ENCODE measurements at places on chromosomes 12 and 14.

DNA sequence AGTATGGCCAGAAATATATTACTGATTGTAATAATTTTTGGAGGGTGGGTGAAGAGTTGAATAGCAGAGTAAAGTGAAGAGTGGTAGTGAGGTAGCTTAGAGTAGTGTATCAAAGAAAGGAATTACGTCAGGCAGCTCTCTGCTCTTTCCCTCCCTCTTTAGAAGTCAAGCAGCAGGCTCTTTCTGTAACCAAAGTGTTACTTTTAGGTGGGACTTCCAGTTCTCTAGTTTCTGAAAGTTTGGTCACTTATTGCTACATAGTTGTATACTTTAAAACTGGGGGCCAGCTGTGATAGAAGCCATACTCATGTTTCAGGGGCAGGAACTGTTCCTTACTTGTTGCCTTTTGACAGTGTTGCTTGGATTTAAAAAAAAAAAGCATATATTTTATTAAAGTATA lies 30.6 kb downstream of the ATF7IP start:
- DNase-seq: no peak

GRCh38 chr14:29926228-29926627 lies 1.4 kb downstream of the PRKD1 start:
- DNase-seq: peak; percentile 7

DNA sequence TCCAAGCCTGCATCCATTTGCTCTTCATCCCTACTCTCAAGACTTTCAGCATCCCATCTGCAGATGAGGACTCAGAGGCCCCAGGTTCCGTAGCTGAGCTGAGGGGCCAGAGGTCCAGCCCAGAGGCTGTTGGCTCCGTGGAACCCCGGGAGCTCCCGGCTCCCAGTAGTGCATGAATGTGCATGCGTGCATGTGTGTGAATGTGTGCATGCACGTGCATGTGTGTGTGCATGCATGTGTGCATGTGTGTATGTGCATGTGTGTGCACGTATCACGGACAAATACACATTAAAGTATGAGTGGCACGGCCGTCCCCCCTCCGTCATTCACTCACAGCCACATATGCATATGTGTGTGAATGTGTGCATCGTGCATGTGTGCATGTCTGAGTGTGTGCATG lies 149.9 kb downstream of the KIF26A start:
- DNase-seq: no peak

DNA sequence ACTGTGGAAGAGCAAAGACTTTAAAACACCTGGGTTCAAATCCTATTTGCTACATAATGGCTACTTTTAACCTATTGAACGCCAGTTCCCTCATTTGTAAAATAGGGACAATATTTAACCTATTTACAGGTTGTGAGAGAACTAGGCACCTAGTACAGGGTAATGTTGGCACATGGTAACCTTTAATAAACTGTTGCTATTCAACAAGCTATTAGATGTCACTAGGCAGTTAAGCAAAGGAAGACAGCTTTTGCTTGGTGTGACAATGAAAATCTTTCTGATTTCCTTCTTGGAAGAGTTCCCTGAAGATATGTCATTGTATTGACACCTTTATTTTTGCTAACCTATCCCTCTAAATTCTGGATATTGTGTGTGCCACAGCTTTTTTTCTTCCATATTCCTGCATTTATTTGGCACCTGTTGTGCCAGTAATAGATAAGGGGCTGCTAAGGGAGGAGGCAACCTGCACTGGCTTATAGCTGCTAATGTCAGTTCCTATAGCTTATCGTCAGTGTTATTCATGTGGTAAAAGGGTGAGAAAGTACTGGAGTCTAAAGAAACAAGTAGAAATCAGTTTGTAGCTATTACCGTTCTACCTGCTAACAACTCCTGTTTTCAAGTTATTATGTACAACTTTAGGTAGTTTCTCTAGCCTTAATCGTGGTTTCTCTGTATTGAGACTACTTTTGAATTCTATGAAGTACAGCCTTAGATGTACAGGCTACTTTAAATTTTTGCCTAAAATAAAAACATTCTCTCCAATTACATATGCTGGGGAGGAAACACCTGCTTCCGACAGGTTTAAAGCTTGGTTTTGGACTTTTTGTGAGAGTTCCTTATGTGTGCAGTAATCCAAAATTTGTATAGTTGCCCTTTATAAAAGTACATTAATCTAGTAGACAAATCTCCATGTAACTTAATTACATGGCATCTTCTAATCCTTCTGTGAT lies 24.3 kb downstream of the HIF1A start:
- DNase-seq: no peak

DNA sequence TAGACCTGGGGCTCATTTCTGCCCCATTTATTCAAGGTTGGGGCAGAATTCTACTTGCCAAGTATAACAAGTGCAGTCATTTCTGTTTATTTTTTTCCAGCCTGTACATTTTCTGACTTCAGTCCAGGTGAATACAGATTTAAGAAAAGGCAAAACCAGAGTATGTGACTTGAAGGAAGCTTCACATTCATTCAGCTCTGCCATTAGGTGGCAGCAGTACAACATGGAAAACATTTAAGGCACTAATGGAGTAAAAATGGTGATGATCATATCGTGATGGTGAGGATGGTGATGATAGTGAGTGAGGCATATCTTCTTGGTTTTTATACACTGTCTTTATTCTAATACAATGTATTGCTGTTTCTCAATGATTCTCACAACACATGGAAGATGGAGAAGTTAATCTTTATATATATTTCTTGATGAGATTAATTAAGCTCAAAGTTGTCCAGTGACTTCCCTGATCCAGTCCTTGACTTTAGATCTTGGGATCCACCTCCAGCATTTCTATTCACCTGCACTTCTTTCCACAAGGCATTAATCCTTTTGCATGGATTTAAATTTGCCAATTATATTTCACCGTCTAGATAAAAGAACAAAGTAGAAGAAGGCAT lies 176.7 kb upstream of the SEL1L start:
- peak; percentile 28 for DNase-seq

- no peak for DNase-seq
Observed at GRCh38 chr12:1201886-1202285, 210.9 kb downstream of the ERC1 start.

- no peak for DNase-seq
Observed at GRCh38 chr12:120455302-120455701, 9.1 kb downstream of the GATC start.

DNA sequence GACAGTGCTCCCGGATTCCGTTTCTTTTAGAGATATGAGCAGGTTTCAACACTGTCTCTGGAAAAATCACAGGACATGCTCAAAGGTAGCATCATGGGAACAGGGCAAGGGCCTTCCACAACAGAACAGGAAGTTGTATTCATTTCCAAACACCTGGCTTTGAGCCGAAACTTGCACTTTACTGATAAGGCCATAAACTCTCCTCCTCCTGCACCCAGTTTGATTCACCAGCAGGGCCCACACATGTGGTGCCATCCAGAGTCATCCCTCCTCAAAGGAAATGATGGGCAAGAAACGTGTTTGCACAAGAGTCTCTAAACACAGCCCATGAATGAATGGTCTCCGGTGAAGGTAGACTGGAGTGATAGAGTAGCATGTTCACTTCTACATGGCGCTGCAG lies 268.4 kb upstream of the FKBP4 start:
- no peak for DNase-seq

DNA sequence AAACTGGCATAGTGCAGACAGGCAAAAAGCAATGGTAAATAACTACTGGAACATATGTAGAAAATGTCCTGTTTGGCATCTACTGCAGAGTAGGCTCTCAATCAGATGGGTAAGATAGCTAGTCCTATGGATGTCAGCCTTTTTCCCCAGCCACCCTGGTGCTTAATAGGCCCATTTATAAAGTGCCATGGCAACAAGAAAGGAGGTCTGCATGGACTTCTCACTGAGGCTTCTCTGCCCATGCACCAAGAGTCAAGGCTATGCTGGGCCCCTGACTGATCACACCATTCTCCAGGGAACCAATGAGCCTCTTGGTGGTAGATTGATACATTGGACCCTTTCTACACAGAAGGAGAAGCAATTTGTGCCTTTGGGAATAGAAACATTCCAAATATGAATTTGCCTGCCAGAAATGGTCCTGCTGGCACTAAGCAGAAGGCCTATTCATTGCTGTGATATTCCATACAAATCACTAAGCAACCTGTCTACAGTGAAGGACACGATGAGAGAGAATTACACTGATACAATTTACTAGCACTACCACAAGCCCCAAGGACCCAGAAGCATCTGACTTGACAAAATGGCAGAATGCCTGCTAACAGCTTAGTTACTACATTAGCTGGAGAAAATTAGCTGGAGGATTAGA lies 43.8 kb downstream of the RESF1 start:
- no peak for DNase-seq

DNA sequence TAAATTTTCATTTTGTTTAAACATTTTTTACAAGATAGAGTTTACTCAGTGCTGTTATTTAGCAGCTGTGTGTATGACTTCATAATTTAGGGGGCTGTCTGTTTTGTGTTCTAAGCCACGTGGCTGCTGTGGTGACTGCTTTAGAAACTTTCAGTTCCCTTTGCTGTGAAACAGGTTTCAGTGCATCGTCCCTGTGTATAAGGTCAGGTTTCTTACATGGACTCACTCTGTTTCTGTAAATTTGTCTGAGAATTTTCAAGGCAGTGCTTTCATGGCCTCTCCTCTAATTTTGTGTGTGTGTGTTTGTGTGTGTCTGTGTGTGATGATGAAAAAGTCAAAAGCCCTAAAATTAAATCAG lies 32.4 kb downstream of the BICD1 start:
- no peak for DNase-seq

DNA sequence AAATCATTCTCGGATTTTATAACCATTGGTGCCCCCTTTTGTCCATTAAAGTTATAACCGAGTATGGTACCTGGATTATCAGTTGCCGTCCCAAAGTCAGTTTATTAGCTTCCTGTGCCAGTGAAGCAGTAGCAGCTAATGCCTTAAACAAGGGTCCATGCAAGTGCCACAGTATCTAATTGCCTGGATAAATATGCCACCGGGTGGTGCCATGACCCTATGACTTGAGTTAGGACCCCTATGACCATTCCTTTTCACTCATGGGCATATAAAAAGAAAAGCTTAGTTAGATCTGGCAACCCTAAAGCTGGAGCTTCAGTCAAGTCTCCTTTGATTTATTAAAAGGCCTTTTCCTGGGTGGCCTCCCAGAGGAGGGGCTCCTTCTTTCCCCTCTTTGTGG lies 1314.6 kb downstream of the TMEM121 start:
- DNase-seq: no peak

DNA sequence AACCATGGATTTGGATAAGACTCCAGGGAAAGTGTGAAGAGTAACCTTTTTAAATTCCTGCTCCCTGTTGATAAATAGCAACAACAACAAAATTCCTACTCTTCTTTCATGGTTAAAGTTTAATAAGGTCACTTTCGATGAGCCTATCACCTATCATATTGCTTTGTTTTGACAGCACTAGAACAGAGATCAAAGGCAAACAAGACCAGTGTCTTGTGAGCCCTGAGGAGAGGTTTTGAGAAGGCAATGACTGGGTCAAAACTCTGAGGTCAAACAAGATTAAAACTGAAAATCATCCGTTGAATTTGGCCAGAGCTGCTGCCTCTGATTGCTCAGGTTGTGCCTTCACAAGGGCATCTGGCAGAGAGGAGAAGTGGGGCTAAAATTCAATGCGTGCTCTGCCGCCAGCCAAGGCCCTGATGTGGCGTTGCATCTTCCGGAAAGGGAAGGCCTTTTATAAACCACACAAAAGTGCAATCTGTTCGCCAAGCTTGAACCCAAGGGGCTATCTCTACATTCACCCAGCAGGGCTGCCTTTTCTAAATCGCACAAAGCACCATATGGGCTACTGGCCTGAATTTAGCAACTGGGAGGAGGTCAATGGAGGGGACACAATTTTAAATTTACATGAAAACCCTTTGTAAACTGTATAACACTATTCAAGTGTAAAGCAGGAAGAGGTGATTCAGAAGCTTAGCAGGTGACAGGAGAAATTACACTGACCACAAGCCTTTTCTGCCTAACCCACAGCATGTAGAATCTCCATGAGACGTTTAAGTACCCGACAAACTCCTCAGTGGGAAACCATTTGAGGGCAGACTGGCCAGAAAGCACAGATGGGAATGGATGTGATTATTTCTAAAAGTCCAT lies 140.8 kb downstream of the DAD1 start:
- DNase-seq: no peak

GRCh38 chr12:98783420-98783819 lies 138.3 kb downstream of the APAF1 start:
- DNase-seq: no peak

GRCh38 chr14:93747102-93747501 lies 41.2 kb downstream of the PRIMA1 start:
- no peak for DNase-seq

DNA sequence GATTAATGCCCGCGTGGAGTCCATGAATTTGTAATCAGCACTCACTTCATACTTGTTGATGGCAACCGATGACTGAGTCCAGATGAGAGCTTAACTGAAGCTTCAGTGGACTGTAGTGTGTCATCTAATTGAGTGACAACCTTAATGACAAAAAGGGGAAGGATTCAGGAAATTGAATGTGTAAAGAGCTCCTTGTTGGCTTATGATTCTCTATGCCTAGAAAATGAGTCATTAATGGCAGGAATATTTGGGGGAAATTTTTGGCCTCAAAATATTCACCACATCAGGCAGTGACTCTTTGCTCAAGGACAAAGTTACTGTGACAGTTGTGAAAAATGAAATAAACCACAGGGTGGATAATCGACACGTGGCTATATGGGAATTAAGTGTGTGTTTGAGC lies 55.3 kb upstream of the STON2 start:
- DNase-seq: no peak

DNA sequence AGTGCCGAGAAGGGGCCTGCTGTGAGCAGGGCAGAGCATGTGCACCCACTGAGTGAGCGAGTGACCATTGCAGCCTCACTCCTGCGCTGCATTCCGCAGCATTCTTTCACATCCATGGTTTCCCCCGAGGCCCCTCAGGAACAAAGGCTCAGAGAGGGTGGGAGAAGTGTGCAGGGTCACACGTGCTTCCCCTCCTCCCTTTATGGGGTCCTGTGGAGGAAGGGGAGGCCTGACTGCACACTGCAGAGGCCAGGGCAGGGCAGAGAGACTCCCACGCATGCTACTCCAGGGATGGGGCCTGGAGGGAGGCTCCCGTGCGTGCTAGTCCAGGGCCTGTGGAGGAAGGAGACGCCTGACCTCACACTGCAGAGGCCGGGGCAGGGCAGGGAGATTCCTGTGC lies 63.2 kb downstream of the DIO3 start:
- DNase-seq: no peak

- DNase-seq: no peak
Observed at GRCh38 chr12:97169889-97170567, 263.0 kb downstream of the NEDD1 start.

- no peak for DNase-seq
Observed at GRCh38 chr12:4278329-4279197, 5.0 kb downstream of the CCND2 start.

- DNase-seq: no peak
Observed at GRCh38 chr14:77649326-77649725, 32.9 kb upstream of the SPTLC2 start.

GRCh38 chr12:58131986-58132755 lies 190.8 kb downstream of the ATP23 start:
- DNase-seq: no peak

DNA sequence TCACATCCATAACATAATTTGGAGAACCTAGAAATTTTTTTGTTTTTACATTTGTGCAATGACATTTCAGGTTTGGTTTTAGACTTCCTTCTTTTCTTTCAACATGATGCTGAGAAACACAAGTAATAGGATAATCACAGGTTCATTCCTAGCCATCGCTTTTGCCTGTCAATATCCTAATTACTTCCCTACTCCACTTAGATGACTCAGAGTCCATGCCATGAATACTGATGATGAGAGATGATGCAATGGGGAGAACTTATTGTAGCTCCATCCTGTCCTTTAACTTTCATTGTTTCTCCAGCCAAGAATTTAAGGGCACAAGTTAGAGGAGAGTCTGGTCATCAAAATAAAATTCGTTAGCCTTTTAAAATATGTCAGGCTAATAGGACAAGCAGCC lies 101.3 kb downstream of the PTPRO start:
- no peak for DNase-seq
